ENCODE measurements at places on chromosomes 13 and 19. TPM values are rescaled to one million over a fixed set of nuclear protein-coding genes. Genes with fewer than 3 reads are reported as not detected.

The F2RL3 gene
- total RNA-seq = 0.24 TPM

- DNase-seq = no peak
These were observed 10.7 kb downstream of the CCDC124 start for GRCh38 chr19:17943274-17944221.

- no peak for DNase-seq
These were observed 213.4 kb upstream of the PCDH17 start for GRCh38 chr13:57418067-57418677.

DNA sequence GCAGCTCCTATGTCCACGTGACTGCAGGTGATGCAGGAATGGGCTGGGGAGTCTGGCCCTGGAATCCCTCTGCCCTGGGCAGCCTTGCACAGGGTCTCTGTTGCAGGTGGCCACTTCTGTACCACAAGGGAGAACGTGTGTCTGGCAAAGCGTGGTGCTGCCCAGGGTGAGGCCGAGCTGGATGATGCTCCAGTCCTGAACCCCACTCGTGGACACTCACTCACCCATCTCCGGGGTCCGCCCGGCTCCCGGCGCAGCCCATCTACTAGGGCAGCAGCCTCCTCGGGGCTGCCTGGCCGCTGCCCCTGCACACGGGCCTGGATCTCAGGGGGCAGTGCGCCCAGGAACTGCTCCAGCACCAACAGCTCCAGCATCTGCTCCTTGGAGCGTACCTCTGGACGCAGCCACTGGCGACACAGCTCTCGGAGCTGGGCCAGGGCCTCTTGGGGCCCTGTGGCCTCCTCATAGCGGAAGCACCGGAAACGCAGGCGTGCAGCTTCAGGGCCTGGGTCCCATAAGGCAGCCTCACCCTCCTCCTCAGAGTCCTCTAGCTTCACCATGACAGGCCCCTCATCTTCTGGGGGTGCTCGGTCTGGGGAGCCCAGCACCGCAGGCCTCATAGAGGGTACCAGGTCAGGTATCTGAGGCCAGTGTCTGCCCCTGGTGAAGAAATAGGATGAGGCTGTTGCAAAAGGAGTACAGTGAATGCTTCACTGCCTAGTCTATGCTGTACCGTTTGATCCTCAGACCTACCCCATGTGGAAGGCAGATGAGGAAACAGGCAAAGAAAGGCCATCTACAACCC is 2.2 kb downstream of the MZF1 start:
- peak; percentile 4 for DNase-seq
